ENCODE measurements at places on chromosomes 11 and 22.
A peak's percentile ranks its signal among the peaks of the same experiment; 100 is the strongest.

DNA sequence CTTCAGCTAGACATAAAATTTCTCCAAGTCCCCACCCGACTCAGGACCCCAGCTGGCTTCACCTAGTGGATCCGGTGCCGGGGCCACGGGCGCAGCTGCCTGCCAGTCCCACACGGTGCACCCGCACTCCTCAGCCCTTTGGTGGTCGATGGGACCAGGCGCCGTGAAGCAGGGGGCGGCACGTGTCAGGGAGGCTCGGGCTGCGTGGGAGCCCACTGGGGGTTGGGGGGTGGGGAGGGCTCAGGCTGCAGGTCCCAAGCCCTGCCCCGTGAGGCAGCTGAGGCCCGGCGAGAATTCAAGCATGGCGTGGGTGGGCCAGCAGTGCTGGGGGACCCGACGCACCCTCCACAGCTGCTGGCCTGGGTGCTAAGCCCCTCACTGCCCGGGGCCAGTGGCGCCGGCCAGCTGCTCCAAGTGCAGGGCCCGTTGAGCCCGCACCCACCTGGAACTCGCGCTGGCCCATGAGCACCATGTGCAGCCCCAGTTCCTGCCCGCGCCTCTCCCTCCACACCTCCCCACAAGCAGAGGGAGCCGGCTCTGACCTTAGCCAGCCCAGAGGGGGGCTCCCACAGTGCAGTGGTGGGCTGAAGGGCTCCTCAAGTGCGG lies 747.0 kb downstream of the FAM181B start:
- DNase-seq: no peak

DNA sequence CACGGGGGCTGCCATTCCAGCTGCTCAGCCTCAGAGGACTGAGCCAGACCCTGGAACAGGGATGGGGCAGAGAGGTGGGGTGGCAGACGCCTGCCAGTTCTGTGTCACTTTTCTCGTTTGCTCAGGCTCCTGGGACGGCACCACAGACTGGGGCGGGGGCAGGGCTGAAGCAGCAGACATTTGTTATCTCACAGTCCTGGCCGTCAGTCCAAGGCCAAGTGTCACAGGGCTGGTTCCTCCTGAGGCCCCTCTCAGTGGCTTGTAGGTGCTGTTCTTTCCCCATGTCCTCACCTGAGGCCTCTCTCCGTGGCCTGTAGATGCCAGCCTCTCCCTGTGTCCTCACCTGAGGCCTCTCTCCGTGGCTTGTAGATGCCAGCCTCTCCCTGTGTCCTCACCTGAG lies 24.7 kb downstream of the TPCN2 start:
- DNase-seq: no peak

DNA sequence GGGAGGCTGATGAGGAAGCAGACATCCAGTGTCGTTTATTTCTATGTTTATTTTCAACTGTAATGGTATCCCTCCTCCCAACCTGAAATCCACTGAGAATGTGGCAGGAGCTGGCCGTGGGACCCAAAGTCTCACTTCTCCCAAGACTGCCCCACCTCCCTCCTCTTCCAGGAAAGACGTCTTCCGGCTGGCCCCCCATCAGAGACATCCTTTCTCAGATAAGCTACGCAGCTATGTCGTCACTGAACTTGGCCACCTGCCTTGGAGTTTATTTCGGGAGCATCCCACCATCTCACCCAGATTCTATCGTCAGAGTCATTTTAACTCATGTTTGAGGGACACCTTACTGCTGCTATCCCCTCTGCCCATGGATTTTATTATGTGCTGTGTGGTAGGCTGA lies 13.9 kb downstream of the TMEM184B start:
- no peak for DNase-seq

GRCh38 chr11:32312206-32312817 lies 123.0 kb downstream of the WT1 start:
- no peak for DNase-seq

DNA sequence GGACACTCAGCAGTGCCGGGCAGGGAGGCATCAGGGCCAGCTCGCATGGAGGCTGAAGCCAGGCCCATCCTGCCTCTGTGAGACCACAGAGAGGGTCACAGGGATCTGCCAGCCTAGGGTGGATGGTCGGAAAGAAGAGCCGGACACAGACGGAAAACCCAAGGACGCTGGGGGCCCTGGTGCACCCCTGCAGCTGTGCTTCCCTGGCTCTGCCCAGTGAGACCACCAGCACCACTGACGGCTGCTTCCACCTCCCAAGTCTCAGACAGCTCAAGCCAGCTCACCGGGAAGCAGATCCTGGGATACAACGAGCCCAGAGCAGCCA lies 42.2 kb downstream of the SHISAL1 start:
- no peak for DNase-seq

DNA sequence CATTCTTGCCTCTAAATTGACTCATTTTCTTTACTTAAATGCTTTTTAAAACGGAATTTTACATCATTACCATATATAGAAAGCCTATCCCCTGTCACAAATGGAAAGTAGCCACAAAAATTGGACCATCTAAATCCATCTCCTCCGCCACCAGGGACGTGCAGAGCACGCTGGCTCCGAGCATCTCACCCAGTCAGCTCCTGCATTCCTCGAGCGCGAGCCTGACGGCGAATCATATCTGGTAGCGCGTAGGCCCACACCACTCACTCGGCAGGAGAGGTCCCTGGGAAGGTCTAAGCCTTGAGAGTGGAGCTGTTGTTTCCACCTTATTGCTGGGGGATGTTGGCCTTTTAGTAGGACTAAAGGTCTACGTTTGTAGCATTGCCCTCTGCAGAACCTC lies 152.4 kb downstream of the TRIM29 start:
- DNase-seq: no peak

GRCh38 chr11:41935241-41935640 lies 475.8 kb upstream of the LRRC4C start:
- no peak for DNase-seq

DNA sequence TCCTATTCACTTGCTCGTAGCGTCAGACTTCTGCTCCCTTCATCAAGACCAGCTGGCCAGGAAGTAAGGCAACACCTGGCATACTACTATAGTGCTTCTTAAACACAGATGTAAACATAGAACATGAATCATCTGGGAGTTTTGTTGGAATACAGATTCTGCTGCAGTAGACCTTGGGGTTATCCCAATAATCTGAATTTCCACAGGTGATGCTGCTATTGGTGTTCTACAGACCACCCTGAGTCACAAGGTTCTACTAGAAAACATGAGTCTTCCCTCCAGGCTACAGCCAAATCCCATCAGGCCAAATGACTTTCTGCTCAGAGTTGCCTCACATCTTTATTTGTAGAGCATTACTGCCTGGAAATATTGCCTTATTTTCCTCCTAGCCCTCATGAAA lies 175.2 kb downstream of the NELL1 start:
- DNase-seq: no peak

GRCh38 chr11:74679513-74679865 lies 51.7 kb downstream of the CHRDL2 start:
- DNase-seq: peak; percentile 30

GRCh38 chr11:129696309-129696989 lies 119.2 kb upstream of the TMEM45B start:
- DNase-seq: no peak

DNA sequence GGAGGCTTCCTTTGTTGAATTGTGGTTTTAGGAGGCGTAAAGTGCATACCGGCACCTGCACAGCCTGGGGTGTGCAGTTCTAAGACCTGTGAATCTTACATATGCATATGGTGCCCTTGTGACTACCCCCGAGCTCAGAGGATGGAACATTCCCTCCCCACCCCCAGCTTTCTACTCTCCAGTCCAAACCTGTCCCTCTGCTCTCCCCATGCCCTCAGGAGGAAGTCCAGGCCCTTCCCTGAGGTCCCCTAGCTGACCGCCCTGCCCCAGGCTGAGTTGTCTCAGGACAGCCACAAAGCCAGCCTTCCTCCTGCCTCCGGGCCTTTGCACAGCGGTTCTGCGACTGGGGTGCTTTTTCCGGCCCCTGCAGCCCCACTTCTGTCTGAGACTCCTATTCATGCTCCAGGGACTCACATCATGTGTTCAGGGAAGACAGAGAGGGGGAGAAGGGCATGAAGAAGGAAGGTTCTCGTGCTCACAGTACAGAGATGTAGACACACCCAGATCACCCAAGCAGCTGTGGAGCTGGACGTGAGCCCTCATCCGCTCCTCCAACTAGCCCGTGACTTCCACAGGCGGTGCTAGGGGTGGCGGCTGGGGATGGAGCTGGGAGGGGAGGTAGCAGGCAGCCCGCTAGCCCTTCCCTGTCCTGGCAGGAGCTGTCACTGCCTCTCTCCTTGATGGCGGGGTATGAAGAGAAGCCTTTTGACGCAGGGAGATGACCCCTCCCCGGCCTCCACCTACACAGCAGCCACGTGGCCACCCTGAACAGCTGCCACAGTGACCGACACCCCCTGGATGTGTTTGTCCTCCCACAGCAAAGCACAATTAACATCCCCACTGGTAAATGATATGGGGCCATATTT lies 50.8 kb downstream of the FLRT1 start:
- no peak for DNase-seq

DNA sequence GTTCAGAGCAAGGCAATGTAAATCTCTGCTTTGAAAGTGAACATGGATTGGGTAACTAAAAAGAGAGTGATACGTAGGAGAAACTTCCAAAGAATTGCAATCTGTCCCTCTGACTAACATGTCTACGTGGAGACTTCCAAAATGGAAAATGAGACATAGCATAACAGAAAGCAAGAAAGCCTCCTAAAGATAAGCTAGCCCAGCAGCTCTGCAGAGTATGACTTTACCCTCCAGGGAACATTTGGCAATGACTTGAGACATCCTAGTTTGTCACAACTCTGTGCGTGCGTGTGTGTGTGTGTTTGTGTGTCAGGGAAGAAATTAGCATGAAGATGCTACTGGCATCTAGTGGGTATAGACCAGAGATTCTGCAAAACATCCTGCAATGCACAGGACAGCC lies 817.4 kb downstream of the NTM start:
- no peak for DNase-seq

- DNase-seq: no peak
Measured at GRCh38 chr11:16759857-16760508, 21.5 kb downstream of the C11orf58 start.

DNA sequence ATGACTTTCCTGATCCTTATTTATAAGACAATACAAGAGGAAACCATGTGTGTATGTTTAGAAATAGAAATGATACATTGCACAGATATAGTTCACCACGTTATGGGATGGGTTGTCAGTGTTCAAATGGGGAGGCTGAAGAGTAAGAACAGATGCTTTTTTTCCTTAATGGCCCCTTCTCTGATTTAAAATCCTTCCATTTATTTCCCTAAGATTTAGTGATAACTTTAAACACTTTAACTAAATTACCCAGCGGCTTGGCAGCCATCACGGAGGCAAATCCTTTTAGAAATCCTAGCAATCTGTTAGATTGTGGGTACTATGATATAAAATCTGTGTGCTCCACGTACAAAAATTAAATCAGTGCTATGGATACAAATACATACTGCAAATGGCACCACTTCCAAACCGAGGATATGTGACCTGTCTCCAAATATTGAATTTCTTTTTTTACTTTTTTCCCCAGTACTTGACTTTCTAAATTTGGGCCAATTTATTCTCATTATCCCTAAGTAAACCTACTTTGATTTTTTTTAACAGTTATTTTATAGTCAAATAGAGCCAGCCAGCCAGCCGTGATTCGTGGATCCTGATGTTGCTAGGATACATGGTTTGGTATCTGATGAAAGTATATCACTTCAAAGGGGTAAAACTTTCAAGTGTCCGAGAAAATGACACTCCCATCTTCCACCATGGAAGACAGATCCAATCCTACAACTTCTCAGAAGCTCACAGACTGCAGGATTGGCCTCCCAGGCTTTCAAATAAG lies 46.1 kb downstream of the BDNF start:
- DNase-seq: no peak

GRCh38 chr22:42179616-42180015 lies 49.0 kb upstream of the CYP2D6 start:
- DNase-seq: no peak

DNA sequence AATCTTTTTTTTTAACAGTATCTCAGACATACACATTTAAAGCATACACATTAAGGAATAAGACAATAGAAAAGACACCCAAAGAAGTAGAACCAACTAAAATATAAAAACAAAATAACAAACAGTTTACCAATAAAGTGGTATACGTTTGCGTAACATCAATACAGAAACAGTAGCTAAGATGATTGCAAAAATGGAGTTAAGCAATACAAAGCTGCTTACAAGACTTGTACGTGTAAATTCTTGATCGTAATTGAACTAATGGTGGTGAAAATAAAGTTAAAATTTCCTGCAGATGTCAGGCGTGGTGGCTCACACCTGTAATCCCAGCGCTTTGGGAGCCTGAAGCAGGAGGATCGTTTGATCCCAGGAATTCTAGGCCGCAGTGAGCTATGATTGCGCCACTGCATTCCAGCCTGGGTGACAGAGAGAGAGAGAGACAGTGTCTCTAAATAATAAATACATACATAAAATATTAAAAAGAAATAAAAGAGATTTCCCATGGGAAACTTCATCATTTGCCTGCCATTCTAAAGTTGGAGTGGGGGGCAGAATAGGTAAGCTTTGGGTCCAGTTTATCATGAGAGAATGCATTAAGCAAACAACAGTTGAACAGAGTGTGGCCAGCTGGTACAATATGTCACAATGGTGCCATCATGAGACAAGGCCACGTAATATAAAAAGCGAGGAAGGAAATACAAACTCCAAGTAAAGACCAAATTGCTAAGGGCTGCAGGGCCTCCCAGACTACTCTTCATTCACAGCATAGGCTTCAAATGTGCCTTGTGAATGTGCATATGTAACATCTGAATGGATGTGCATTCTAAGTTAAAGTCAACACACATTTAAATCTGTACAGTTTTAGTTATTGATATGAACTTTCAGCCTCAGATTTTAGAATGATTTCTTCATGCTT lies 38.9 kb upstream of the EED start:
- no peak for DNase-seq

- DNase-seq: peak; percentile 87
Measured at GRCh38 chr22:23178512-23179254, 1.6 kb upstream of the BCR start.

DNA sequence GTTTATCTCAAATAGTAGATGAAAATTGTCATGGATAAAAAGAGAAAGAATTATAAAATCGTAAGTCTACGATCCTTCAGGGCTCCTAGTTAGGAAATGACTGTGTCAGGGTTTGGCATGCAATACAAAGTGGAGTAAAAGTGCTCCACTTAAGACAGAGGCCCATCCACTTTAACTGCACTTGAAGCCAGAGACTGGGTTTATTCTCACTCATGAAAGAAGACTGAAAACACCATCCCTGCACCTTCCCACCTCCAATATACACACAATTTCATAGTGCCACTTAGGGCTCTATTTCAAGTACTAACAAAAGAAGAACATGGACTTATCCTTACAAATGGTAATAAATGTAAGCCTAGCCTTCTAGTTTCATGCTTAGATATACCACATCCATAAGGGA lies 70.7 kb downstream of the ANO5 start:
- no peak for DNase-seq

GRCh38 chr11:103315248-103315647 lies 206.0 kb downstream of the DYNC2H1 start:
- no peak for DNase-seq

- no peak for DNase-seq
Measured at GRCh38 chr11:35483131-35483820, 42.1 kb downstream of the PAMR1 start.

GRCh38 chr11:109668973-109669634 lies 247.1 kb downstream of the C11orf87 start:
- DNase-seq: no peak

- no peak for DNase-seq
Measured at GRCh38 chr11:87252869-87253268, 215.1 kb downstream of the TMEM135 start.
